ENCODE measurements at places on chromosomes 7 and 10.

- DNase-seq: no peak
Observed at GRCh38 chr7:3039787-3040186, 3.9 kb downstream of the CARD11 start.

DNA sequence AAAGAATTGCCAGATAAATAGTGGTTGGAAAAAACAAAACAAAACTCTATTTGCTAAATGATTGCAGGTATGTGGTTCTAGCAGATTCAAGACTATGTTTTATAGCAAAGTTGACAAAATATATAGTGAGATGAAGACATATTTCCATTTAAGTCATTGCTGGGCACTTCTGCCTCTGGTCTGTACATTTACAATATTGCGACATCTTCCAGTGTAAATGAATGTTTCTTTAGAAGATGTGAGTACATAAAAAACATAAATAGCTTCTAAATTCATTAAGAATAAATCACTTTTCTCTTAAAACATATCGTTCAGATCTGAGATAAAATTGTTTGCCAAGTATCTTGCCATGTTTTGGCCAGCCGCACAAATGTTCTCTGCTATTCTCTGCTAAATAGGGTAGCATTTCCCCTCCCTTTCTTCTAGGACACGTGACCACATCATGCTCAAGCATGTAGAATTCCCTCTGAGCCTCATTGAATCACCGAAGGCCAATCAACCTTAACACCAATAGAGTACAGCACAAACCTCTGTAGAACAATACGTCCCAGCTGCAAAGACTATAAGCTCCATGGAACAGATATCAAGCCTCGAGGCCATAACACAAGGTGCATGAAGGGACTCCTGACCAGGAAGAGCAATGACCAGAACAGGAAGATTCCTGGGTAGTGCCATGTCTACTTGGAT, 1173.3 kb downstream of the GATA3 start:
- DNase-seq: no peak

- no peak for DNase-seq
Observed at GRCh38 chr10:91708174-91708861, 75.4 kb upstream of the PPP1R3C start.

- DNase-seq: no peak
Observed at GRCh38 chr7:111198255-111198654, 107.3 kb downstream of the LRRN3 start.

DNA sequence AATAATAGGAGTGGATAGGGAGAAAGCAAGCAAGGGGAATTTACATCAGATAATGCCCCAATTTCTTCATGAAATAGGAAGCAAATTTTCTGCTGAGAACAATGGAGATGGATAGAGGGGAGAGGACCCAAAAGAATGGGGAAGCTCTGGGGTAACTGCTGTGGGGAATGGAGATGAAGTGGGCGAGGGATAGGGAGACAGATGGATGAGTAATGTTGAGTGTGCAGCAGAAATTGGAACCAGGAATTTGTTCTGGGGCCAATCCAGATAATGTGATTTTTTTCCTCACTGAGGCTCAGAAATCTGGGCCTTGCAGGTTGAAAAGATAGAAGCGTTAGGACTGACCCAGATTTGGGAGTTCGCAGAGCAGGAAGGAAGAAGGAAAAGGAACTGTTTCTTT, 24.5 kb upstream of the MRC1 start:
- no peak for DNase-seq

GRCh38 chr10:93437086-93437945, 44.8 kb downstream of the MYOF start:
- DNase-seq: no peak

DNA sequence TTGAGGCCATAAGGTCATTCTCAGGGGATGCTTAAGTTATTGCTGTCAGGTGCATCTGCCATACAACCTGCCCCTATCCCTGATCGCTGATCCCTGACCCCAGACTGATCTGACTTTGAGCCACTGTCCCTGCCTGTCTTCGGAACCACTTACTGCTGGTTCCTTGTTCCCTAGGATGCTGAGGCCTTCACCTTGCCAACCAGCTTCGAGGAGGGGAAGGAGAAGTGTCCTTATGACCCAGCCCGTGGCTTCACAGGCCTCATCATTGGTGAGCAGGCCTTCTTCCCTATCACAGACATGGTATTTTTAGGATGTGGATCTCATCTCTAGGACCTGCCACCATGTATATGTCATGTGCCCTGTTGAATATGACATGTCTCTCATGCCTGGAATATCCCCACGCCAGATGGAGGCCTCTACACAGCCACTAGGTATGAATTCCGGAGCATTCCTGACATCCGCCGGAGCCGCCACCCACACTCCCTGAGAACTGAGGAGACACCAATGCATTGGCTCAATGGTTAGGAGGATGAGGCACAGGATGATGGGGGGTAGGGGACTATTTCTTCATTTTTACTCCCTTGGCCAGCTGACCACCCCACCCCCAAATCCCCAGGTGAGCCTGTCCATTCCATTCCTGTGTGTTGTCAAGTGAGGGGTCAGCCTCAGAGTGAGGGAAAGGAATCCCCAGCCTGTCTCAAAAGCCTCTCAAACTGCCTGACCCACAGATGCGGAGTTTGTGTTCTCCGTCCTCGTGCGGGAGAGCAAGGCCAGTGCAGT, 9.0 kb downstream of the MRPL43 start:
- no peak for DNase-seq

- no peak for DNase-seq
Observed at GRCh38 chr10:33410096-33410859, 75.8 kb upstream of the NRP1 start.

- no peak for DNase-seq
Observed at GRCh38 chr7:16741676-16742075, 11.9 kb upstream of the TSPAN13 start.

GRCh38 chr7:21355406-21355874, 72.4 kb upstream of the SP4 start:
- DNase-seq: peak; percentile 76

- no peak for DNase-seq
Observed at GRCh38 chr7:31664890-31665289, 22.1 kb upstream of the PPP1R17 start.

DNA sequence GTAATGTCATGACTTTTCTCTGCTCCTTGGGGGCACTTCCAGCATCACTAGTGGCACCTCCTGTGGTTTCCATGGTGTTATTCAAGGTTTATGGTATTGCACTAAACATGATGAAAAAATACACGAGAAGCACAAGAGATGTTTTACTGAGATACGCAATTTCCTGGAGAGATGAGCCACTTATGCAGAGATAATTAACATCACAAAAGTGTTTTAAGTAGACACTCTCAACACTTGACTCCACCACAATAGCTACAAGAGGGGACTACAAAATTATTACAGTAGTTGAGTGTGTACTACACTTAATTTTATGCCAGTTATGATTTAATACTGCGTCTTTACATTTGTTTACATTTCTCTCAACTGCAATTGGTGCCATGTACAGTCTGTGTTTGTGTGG, 906.7 kb downstream of the DNAJB9 start:
- no peak for DNase-seq

- no peak for DNase-seq
Observed at GRCh38 chr10:58952162-58952601, 224.3 kb upstream of the PHYHIPL start.

GRCh38 chr10:4103603-4104002, 318.6 kb upstream of the KLF6 start:
- no peak for DNase-seq

- no peak for DNase-seq
Observed at GRCh38 chr10:95604630-95605029, 43.5 kb upstream of the SORBS1 start.

DNA sequence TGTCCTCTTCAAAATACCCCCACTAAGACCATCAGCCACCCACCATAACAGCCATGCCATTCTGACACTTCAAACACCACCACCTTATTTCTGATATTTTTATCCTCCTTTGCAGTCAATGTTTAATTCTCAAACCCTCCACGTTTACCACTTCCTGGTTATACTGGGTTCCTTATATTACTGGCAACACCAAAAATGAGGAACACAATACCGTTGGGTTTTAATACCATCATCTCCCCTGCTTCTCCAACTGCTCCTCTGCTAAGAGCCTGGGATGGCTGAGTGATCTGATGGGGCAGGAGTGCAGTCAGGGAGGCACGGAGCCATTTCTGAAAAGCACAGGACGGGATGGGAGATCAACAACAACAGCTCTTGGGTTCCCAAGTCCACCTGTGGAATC, 140.5 kb downstream of the CHCHD3 start:
- no peak for DNase-seq

GRCh38 chr7:30312178-30312577, 27.8 kb downstream of the ZNRF2 start:
- DNase-seq: no peak

DNA sequence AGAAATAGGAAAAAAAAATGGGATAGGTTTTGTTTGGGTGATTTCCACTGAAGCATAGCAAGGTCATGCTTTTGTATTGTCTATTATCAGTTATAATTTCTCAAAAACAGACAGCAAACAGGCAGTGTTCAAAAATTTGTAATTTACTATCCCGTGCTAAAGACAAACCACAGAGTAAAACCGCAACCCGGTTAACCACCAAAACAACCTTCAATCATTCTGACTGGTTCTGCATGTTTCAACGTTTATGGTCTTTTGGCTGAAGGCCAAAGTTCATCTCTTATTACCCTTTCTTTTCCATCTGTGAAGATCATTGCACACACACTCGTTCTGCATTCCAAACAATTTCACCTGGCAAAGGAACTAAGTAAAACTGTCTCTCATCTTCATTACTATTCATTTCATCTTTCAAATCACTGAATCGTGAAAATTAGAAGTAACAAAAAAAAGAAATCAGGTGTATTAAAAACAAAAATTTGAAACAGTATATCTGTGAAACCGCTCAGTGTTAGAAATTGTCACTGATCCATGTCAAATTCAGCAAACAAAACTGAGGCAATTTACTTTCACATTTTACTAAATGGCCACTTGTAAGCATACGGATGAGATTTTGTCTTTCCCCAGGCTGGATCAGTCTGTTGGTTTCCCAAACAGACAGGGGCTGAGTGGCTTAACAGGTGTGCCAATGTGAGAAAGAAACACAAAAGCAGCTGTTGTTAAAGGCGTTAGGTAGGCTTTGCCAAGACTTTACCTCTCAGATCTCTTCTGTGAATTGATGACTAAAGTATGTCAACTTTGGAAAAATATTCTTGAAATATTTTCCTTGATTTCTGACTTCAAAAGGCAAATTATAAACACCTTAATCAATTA, 539.6 kb downstream of the CNTNAP2 start:
- DNase-seq: no peak

DNA sequence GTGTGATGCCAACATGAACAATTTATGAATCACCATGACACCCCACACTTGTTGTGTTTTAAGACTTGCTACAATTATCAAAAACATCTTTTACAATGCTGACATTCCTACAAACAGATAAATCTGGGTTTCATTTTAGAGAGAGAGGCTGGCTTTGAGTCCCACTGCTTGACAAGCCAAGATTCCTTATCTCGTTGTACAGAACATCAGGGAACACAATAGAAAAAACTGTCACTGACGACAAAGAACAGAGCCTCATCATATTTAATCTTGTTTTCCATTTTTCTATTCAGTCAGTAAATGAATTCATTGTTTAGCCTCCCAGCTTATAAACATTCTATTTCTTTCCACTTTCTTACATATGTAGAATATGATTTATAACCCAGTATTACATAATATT, 461.6 kb upstream of the VSTM2A start:
- DNase-seq: no peak

DNA sequence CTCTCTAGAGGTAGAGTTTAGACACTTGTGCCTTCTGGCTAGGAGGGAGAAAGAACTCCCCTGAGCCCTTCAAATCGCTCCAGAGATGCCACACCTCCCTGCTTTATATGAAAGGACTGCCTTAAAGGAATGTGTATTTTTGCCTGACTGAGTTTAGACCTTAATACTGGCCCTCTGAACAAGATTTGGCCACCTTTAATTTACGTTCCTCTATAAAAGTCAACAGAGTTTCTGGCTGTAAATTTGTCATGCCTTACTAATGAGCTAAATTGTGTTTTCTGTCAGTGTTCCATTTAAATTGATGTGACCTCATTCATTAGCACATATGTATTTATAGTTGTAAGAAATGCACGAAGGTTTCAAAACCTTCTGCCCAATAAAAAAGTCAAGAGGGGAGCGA, 48.0 kb downstream of the SEMA3C start:
- no peak for DNase-seq

GRCh38 chr7:132028144-132028920, 471.9 kb upstream of the PODXL start:
- no peak for DNase-seq

DNA sequence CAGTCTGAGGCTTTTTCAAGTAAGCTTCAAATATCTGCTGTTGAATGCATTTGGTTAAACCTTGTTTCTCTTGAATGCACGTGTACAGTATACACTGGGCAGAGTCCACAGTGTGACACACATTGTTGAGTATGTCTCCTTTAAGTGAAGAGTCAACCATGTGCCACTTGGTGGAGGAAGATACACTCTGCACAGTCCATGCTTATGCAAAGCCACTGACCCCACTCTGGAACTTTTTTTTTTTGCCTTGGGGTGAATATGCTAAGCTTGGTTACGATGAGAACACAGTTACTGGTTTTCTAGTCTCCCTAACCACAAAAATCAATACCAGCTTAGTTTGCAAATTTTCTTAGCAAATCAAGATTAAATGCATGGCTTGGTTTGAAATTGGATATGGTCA, 186.8 kb upstream of the VIPR2 start:
- DNase-seq: no peak

- DNase-seq: peak; percentile 75
Observed at GRCh38 chr10:72087969-72088888, at the start of gene SPOCK2. TSS of gene SPOCK2 (minus strand) at chr10:72088551. CDS start at chr10:72088328, 223 bp downstream.

GRCh38 chr10:119871881-119872609, 598 bp downstream of the MCMBP start:
- peak; percentile 54 for DNase-seq

- DNase-seq: no peak
Observed at GRCh38 chr7:107672183-107672582, 11.6 kb downstream of the SLC26A4 start.

- no peak for DNase-seq
Observed at GRCh38 chr10:105025092-105025491, 384.0 kb downstream of the SORCS3 start.

DNA sequence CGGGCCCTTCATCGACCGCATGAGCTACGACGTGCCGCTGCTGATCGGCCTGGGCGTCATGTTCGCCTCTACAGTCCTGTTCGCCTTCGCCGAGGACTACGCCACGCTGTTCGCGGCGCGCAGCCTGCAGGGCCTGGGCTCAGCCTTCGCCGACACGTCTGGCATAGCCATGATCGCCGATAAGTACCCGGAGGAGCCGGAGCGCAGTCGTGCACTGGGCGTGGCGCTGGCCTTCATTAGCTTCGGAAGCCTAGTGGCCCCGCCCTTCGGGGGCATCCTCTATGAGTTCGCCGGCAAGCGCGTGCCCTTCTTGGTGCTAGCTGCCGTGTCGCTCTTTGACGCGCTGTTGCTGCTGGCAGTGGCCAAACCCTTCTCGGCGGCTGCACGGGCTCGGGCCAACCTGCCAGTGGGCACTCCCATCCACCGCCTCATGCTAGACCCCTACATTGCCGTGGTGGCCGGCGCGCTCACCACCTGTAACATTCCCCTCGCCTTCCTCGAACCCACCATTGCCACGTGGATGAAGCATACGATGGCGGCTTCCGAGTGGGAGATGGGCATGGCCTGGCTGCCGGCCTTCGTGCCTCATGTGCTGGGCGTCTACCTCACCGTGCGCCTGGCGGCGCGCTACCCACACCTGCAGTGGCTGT, 1.2 kb downstream of the SLC18A3 start:
- DNase-seq: no peak

GRCh38 chr10:109727436-109727835, 195.9 kb downstream of the XPNPEP1 start:
- no peak for DNase-seq

Measured in immature natural killer cell (primary cell).